ENCODE measurements at places on chromosomes 2 and 18. TPM values are rescaled to one million over a fixed set of nuclear protein-coding genes. Genes with fewer than 3 reads are reported as not detected.

LRP2 gene
- total RNA-seq, result 0.42 TPM

AKAIN1 gene
- not detected for total RNA-seq

KCNJ13 gene
- not detected for total RNA-seq

GRCh38 chr2:193315428-193316091, 1120.8 kb upstream of the TMEFF2 start:
- DNase-seq, result no peak

GRCh38 chr2:154198866-154199265, 327.1 kb downstream of the GALNT13 start:
- no peak for DNase-seq

- DNase-seq, result no peak
These were observed 39.0 kb downstream of the EN1 start for GRCh38 chr2:118808429-118808809.

GRCh38 chr2:10497797-10498251, 49.7 kb upstream of the ODC1 start:
- DNase-seq, result peak; percentile 67

- DNase-seq, result no peak
These were observed 223.6 kb upstream of the SIX2 start for GRCh38 chr2:45232818-45233217.
